H4 (cell line): ENCODE measurements at places on chromosomes 12 and 14. TPM values are rescaled to one million over a fixed set of nuclear protein-coding genes. Genes with fewer than 3 reads are reported as not detected.

The NPFF gene
- not detected in 2 replicates for total RNA-seq

The CFAP54 gene
- total RNA-seq = 0.64 and 1.8 TPM in 2 replicates

The PAPLN gene
- not detected in 2 replicates for total RNA-seq

The AHNAK2 gene
- total RNA-seq = 4.4 and 5.2 TPM in 2 replicates

The RHEBL1 gene
- 0.99 and 2.4 TPM in 2 replicates for total RNA-seq
